Stimulated activated CD8-positive, alpha-beta memory T cell treated with anti-CD3 and anti-CD28 coated beads, Interleukin-4, amount 100 ng/mL, for 4 hours (primary cell): ENCODE measurements at places on chromosomes 1 and 21.

DNA sequence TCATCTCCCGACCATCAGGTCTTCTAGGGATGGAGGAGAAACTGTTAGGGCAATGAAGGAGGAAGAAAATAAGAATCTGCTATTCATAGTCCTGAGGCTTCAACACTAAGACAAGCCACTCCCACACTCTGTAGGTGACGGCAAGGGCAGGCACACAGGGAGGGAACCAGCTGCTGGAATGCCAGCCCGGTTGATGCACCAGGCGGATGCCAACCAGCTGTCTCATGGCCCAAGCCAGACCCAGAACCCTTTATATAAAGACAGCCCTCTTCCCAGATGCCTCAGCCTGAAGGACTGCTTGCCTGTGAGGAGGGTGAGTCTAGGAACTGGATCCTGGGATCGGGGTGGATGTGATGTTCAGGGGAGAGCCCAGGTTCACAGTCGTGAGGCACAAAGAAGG lies at the start of gene KPRP:
Gene KPRP, plus strand, starts transcription at position 279 of the 400 bp plus-strand sequence. CDS start 1,564 bp downstream, outside the sequence.
- DNase-seq, result no peak

DNA sequence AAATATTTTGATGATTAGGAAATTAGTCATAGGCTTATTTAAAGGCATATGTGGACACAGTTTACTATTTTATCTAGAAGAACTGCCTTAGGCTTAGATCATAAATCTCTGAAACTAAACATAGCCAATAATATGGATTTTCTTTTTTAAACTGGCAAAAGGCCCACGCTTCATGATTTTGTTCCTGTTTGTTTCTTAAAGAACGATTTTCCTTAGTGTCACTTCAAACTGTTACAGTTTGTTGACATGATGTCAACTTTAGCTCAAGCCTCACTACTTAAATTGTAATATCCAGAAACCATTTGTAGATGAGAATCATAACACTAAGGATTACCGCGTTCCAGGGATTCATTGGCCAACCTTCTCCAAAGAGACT lies 322.6 kb downstream of the HHIPL2 start:
- no peak for DNase-seq

DNA sequence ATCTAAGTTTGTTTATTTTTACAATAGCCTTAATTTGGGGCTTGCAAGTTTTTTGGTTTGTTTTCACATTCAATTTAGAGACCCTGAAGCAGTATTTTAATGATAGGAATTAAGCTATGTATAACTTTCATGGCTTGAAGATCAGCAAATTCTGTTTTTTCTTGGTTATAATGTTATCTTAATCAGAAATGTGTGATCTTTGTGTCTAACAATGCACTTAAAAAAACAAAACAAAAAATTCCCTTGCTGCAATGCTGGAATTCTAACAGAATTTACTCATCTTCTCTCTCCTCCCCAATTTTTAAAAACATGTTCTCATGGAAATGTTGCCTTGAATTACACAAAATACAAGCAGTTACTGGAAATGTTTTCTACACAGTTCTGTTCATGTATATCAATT lies 113.1 kb downstream of the OLFML2B start:
- DNase-seq, result no peak

DNA sequence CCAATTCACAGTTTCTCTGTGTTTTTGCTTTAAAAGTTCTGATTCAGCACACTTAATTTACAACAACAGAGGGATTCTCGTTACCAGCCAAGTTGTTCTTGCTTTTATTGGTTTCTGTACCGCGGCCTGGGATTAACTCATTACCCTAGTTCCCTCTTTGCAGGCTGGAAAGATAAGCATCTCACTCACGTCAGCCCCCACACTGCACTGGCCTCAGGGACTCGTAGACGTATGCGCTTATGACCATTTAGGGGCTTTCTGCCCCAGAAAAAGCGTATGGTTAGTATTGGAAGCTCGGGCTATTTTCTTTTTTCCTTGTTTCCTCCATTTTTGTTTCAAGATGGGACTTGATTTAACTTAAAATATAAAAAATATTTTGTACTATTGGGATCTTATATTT lies 76.0 kb downstream of the POFUT2 start:
- DNase-seq, result no peak

GRCh38 chr1:41639332-41639936 lies 155.0 kb upstream of the EDN2 start:
- peak; percentile 18 for DNase-seq

DNA sequence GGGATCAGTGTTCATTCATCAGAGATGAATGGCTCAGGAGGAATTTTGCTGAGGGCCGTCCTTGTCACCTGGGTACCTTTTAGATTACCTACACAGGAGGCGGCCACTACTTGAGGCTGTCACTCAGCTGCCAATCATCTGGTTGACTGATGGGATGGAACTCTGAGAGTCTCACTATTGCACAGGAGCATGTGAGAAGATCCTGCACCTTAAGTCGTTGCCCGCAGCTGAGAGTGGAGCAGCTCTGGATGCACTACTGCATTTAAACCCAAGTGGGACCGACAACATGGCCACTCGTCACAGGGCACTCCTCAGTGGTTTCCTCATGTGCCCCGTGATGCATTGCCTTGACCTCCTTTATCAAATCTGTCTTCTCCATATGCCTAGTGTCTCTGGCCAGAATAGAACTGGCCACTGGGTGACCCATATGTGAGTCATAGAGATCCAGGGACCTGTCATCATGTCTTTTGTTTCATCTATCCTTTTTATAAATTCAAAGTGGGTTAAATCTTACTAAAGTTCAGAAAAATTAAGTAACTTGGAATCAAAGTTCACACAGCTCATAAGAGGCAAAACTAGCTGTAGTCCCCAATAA lies 165.5 kb downstream of the ZSCAN20 start:
- DNase-seq, result no peak

DNA sequence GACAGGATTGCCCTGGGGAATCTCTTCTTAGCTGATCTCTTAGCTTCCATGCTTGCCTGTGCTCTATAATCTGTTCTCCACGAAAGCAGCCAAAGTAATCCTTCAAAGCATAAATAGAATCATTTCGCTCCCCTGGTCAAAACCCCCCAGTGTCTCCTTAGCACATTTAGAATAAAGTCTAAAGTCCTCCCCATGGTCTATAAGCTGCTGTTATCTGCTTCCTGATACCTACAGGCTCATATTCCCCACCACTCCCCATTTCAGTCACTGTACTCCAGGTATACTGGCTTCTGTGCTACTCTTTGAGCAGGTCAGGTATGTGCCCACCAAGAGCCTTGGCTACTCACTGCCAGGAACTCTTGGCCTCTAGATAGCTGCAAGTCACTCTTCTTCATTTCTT lies 2.9 kb downstream of the S100A12 start:
- DNase-seq, result no peak

GRCh38 chr1:63623952-63624351 lies 30.7 kb downstream of the PGM1 start:
- no peak for DNase-seq

DNA sequence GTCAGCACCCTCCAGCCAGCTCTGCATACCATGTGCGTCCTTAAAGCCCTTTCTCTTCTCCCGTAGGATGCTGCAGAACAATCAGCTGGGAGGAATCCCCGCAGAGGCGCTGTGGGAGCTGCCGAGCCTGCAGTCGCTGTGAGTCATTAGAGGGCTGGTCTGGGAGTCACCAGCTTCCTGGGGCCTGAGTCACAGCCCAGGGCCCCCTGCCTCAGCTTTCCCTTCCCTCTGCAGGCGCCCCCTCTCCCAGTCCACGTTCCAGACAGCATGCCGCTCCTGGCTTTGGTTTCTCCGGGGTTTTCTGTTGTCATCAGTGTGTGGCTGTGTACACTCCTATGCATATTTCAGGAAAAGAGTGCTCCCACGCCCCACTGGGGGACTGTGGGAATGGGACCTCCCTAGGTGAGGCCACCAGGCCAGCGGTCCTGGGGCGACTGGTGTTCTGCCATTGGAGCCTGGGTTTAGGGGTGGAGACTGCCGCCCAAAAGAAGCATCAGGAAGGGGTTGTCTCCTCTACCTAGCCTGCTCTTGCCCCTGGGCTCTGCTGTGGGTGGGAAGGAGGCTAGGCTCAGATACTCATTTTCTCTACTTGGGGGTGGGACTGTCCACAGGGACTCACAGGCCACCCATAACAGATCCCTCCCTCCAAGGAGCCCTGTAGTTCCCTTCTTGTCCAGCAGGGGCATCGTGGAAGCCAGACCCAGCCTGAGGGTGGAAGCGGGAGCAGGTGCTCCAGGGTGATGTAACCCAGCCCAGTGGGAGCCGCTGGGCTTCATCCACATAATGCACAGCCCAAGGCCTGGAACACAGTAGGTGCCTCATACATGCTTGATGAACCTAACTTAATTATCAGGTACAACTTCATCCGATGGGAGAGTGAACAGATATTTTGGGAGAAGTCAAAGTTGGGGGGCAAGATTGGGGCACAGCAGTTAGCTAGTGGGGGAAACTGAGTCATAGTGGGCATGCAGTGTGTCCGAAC lies 42.5 kb downstream of the LGR6 start:
- DNase-seq, result peak; percentile 33

- no peak for DNase-seq
These were observed 36.4 kb downstream of the RCSD1 start for GRCh38 chr1:167666416-167666815.
